Heart left ventricle (tissue), 16 donors: ENCODE measurements at places on chromosomes 6 and 20. TPM values are rescaled to one million over a fixed set of nuclear protein-coding genes. Genes with fewer than 3 reads are reported as not detected.

The IMPG1 gene
- not detected for total RNA-seq

The OPRL1 gene
- total RNA-seq = 0.21 TPM

The BCAS1 gene
- total RNA-seq = not detected

The COL9A1 gene
- not detected for total RNA-seq

The TPD52L1 gene
- 146 TPM for total RNA-seq

DNA sequence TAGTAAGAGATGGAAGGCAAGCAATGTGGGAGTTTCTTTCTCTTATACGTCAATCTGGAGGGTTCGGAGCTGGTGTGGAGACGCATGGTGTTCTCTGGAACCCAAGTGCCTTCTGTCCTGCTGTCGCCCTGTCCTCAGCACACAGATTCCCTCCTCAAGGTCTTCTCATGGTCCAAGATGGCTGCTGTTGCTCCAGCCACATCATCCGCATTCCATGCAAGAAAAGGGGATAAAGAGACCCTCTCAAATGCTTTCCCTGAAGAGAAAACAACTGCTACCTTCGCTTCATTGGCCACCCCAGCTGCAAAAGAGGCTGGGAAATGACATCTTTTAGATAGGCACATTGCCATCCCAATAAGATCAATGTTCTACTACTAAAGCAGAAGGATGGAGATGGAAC lies 151.2 kb downstream of the ANKRD60 start:
- no peak overlapping the region for H3K27ac ChIP-seq
- H3K4me1 ChIP-seq = no peaks in the 10 kb centered on the region
- no peak for DNase-seq
- peaks cover 3% of the 10 kb centered on the region for H3K27me3 ChIP-seq
- no peak overlapping the region for H3K4me3 ChIP-seq
- H3K36me3 ChIP-seq = no peaks in the 10 kb centered on the region

DNA sequence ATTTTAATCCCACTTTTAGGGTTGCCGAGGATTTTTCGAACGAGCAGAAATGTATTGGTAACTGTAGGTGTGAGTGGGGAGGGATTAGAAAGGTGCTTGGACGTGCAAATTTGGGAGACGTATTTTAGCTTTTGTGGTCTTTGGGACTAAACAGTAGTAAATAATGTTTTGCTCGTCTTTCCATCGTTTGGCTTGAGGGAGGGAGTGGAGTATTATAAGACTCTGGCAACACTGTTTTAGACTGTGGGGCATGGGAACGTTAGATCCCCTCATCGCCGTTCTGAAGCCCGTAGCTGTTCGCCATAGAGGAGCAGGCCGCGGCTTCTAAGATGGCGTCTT lies 2.8 kb downstream of the BRD2 start:
- H3K27ac ChIP-seq = peak overlapping the region; percentile 99
- H3K4me3 ChIP-seq = peak overlapping the region; percentile 73
- peaks cover 41% of the 10 kb centered on the region for H3K36me3 ChIP-seq
- H3K27me3 ChIP-seq = no peaks in the 10 kb centered on the region

GRCh38 chr6:157221049-157221816 lies 102.1 kb downstream of the TMEM242 start:
- H3K4me1 ChIP-seq = peaks cover 33% of the 10 kb centered on the region
- peak; percentile 85 for DNase-seq
- H3K27ac ChIP-seq = no peak overlapping the region
- H3K4me3 ChIP-seq = peak overlapping the region; percentile 65

DNA sequence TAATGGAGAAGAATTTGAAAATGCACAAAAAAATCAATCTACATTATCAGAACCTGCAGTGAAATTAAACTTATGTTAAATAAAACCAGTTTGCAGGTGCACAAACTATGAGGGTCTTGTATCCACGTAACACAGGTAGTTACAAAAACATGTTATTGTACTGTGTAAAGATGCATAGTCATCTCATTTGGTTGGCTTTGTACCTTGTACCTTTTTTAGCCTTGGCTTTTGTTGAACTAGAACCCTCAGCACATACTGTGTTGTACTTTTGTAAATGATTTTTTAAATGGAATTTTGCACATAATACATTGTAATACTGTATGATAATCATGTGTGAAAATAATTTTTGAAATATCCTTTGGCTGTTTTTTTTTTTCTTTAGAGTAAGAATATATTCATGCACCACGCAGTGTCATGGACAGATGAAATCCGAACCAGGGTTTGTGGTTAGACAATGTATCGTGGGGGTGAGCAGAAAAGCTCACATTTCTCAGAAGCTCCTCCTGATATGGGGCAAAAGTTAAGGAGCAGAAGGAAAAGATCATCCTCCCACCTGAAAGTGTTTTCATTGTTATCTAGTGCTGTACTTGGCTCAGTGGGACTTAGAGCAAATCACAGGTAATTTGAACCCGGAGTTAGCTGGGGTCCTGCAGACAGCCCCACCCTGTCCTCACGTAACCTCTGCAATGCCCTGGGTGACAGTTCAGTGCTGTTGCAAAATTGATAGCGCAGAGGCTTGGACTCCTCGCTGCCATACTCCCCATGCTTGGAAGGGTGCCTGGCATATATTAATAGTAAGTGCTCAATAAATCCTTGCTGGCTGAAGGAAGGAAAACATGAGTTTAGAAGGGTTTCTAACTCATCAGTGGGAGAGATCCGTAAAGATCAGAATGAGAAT lies 14.8 kb upstream of the NAA20 start:
- DNase-seq = no peak
- H3K27ac ChIP-seq = peak overlapping the region; percentile 70
- peaks cover 28% of the 10 kb centered on the region for H3K4me1 ChIP-seq
- no peaks in the 10 kb centered on the region for H3K27me3 ChIP-seq

- no peak for DNase-seq
- H3K4me3 ChIP-seq = no peak overlapping the region
- H3K36me3 ChIP-seq = no peaks in the 10 kb centered on the region
- H3K4me1 ChIP-seq = peaks cover 4% of the 10 kb centered on the region
Measured at GRCh38 chr6:34664256-34664971, 32.2 kb downstream of the ILRUN start.

DNA sequence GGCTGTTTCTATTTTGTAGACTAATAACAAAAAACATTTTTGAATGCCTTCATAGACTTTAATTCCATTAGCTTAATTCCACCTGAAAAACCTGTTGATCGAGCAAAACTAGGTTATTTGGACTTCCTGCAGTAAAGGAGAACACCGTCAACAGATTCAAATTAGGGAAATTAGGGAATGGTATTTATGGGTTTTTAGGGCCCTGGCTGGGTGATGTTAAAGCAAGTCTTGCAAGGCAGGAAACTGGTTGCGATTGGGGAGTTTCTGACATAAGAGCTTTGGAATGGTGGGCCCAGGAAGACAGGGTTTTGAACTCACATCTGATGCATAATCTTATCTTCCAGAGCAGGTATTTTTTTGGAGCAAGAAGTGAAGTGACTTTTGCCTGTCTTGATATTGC lies 40.1 kb upstream of the TFAP2C start:
- no peaks in the 10 kb centered on the region for H3K27me3 ChIP-seq
- no peak overlapping the region for H3K4me3 ChIP-seq
- no peaks in the 10 kb centered on the region for H3K36me3 ChIP-seq
- DNase-seq = no peak
- no peaks in the 10 kb centered on the region for H3K4me1 ChIP-seq

DNA sequence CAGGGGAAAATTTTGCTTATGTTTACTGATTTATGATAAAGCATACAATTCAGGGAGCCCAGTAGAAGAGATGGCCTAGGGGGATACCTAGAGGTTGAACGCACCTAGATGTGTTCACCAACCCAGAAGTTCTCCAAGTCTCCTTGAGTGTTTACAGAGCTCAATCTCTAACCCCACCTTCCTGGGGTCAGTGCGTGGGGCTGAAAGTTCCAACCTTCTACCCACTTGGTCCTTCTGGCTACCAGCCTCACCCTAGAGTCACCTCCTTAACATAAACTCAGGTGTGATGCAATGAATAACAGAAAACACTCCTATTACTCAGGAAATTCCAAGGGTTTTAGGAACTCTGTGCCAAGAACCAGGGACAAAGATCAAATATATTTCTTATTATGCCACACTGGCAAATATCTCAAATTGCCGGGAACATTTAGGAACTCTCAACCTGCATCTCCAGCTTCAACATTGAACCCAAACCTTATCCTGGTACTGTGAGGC lies 26.4 kb downstream of the AFG1L start:
- no peak overlapping the region for H3K4me3 ChIP-seq
- DNase-seq = no peak
- peaks cover 15% of the 10 kb centered on the region for H3K4me1 ChIP-seq
- H3K36me3 ChIP-seq = peaks cover 4% of the 10 kb centered on the region
- no peaks in the 10 kb centered on the region for H3K27me3 ChIP-seq

DNA sequence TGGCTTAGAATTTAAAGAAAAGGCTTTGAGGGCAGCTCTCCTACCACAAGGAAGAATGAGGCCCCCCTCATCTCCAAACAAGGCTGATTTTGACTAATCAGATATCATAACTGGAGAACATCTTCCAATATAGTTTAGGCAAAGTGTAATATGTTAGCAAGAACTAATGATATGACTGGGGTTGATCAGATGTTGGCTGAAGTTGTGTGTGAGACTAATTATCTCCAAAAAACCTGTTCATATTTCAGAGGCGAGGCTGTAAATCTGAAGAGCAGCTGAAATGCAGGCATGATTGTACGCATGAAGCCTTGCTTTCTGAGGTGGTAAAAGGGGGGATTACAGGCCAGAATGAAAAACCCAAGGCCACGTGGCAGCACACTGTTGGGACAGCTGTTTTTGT lies 16.0 kb upstream of the ZNF831 start:
- H3K4me1 ChIP-seq = peaks cover 13% of the 10 kb centered on the region
- no peaks in the 10 kb centered on the region for H3K36me3 ChIP-seq
- no peak for DNase-seq
- H3K27ac ChIP-seq = peak overlapping the region; percentile 63
- no peaks in the 10 kb centered on the region for H3K27me3 ChIP-seq
- H3K4me3 ChIP-seq = no peak overlapping the region

DNA sequence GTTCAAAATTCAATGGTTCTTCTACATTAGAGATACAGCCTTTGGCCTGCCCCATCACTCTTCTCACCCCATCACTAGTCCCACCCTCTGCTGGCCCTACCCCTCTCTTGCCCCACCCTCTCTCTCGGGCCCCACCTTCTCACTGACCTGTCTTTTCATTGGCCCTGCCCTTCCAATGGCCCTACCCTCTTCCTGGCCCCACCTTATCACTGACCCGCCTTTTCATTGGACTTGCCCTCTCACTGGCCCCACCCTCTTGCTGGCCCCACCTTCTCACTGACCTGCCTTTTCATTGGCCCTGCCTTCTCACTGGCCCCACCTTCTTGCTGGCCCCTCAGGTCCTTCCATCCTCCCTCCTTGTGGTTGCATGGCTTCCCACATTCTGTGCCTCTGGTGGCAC lies 107.2 kb upstream of the PLEKHG1 start:
- H3K27ac ChIP-seq = no peak overlapping the region
- no peaks in the 10 kb centered on the region for H3K4me1 ChIP-seq
- H3K27me3 ChIP-seq = no peaks in the 10 kb centered on the region
- no peak overlapping the region for H3K4me3 ChIP-seq
- no peak for DNase-seq

DNA sequence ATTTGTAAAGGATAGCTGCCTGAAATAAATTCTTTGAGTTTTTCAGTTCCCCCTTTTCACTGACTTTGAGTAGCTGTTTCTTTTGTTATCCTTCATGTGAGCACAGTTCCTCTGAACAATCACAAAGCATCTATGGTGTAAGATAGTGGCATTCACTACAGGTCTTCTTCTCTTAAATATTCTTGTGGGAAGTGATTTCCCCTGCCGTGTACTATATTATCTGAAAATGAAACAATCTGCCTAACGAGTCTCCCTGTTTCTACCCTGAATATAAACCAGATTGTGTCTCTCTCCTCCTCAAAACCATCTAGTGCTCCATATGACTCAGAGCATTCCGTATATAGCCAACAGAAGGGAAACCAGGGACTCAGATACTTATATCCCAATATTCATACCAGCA lies 380.1 kb upstream of the SOX4 start:
- no peaks in the 10 kb centered on the region for H3K4me1 ChIP-seq
- H3K36me3 ChIP-seq = no peaks in the 10 kb centered on the region
- H3K4me3 ChIP-seq = no peak overlapping the region
- no peak for DNase-seq
- H3K27me3 ChIP-seq = no peaks in the 10 kb centered on the region
- H3K27ac ChIP-seq = no peak overlapping the region

DNA sequence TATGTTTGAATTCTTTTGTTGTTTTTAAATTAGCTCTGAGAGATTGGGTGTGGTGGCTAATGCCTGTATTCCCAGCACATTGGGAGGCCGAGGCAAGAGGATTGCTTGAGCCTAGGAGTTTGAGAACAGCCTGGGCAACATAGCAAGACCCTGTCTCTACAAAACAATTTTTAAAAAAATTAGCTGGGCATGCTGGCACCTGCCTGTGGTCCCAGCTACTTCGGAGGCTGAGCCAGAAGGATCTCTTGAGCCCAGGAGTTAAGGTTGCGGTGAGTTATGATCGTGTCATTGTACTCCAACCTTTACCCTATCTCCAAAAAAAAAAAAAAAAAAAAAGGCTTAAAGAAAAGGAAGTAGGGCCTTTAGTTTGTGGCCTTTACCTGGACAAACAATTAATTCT lies 22.9 kb downstream of the DHX35 start:
- H3K36me3 ChIP-seq = peaks cover 26% of the 10 kb centered on the region
- no peak for DNase-seq
- no peaks in the 10 kb centered on the region for H3K27me3 ChIP-seq
- H3K4me3 ChIP-seq = no peak overlapping the region

DNA sequence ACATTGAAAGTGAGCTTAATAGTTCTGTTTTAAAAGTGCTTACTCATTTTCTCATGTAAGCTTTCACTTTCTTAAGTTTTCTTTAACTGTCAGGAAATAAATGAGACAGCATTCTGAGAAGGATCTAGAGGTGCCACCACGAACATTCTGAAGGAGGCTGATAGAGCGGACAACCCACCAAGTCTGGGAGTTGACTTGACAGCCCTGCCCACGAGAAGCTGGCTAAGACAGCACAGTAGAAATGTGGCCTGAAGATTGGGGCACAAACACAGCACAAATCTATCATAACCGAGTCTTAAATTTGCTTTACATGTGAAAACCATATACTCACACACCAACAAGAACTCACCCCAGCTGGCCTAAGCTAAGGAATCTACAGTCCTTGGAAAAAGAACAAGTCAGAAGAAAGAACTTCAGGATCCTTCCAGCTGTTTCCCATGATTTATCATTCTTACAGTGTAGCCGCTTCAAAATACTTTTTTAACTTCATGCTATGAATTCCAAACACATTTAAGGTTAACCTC lies 144.2 kb upstream of the TNFAIP3 start:
- no peak for DNase-seq
- no peaks in the 10 kb centered on the region for H3K27me3 ChIP-seq
- no peaks in the 10 kb centered on the region for H3K36me3 ChIP-seq

GRCh38 chr6:132498638-132499037 lies 14.3 kb downstream of the STX7 start:
- H3K36me3 ChIP-seq = peaks cover 62% of the 10 kb centered on the region
- DNase-seq = no peak
- H3K27me3 ChIP-seq = no peaks in the 10 kb centered on the region
- no peak overlapping the region for H3K27ac ChIP-seq
- no peak overlapping the region for H3K4me3 ChIP-seq
- peaks cover 8% of the 10 kb centered on the region for H3K4me1 ChIP-seq

GRCh38 chr6:11653028-11653583 lies 115.6 kb downstream of the TMEM170B start:
- H3K27ac ChIP-seq = no peak overlapping the region
- no peak overlapping the region for H3K4me3 ChIP-seq
- H3K36me3 ChIP-seq = no peaks in the 10 kb centered on the region
- H3K4me1 ChIP-seq = peaks cover 46% of the 10 kb centered on the region
- H3K27me3 ChIP-seq = no peaks in the 10 kb centered on the region

GRCh38 chr6:43833223-43833995 lies 63.4 kb downstream of the VEGFA start:
- no peaks in the 10 kb centered on the region for H3K36me3 ChIP-seq
- no peak overlapping the region for H3K27ac ChIP-seq
- H3K4me1 ChIP-seq = no peaks in the 10 kb centered on the region
- no peaks in the 10 kb centered on the region for H3K27me3 ChIP-seq
